ENCODE measurements at places on chromosomes 5 and 9.

DNA sequence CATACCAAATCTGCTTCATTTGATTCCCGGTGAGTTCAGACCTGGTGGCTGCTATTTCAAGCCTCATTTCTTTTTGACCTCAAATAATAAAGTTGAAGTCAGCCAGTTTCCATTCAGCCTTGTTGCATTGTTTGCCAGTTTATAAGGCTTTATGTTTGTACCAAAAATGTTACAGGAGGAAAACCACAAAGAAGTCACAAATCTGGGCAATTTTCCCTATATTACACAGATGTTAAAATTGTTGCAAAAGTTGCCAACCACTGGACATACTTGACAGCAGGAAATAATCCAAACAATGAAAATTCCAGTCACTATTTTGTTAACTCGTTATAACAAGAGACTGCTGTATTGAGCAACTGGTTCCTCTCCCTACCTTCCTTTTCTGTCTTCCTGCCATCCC, 1325.0 kb upstream of the DMAC1 start:
- DNase-seq = no peak

- no peak for DNase-seq
These were observed 46.5 kb upstream of the FAT2 start for GRCh38 chr5:151637676-151638075.

GRCh38 chr9:108666240-108666784, 189.5 kb downstream of the ACTL7B start:
- no peak for DNase-seq

DNA sequence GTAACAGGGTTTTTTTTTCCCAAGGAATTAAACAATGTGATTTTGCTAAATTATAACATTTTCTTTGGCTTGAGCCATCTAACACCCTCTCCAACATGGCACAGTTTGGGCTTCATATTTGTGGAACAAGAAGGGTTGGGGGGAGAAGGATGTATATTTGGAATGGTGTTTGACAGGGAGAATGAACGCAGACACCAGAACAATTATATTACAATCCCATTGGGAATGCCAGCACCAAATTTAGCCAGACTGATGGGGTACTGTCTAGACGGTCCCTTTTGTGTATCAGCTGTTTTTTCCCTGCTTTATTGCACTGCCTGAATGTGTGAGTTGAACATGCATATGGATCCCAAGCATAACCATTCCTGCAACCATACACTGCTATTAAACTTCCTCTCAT, 130.9 kb upstream of the TMEM161B start:
- no peak for DNase-seq

DNA sequence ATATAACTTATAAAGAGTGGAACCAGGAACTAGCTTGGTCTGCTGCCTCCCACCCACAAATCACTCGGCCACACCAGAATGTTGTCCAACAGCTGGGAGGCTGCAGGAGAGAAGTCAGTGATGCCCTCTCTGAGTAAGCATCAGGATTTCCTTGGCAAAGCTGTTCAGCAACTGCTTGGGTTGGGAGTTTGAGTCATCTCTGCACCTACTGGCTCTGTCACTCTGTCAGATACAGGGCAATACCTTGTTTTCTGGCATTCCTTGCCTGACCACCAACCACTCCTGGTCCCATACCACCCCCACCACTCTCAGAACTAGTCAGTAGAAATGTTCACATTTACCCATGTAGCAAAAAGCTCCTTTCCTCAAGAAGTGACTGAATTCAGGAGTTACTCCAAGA, 36.8 kb upstream of the GCNT4 start:
- no peak for DNase-seq

- no peak for DNase-seq
These were observed 9.5 kb downstream of the SIL1 start for GRCh38 chr5:139188558-139189270.

GRCh38 chr5:137887831-137888230, 1.4 kb upstream of the PKD2L2 start:
- DNase-seq = no peak

GRCh38 chr5:77798456-77798855, 22.3 kb upstream of the TBCA start:
- no peak for DNase-seq

All from AG08396 (cell line).